CD4-positive, CD25-positive, alpha-beta regulatory T cell (primary cell): ENCODE measurements at places on chromosomes 1 and 21. TPM values are rescaled to one million over a fixed set of nuclear protein-coding genes. Genes with fewer than 3 reads are reported as not detected.

- DNase-seq: no peak
These were observed 783.4 kb upstream of the BRINP3 start for GRCh38 chr1:191261111-191261510.

GRCh38 chr1:27348861-27349783 is 7.3 kb downstream of the SYTL1 start:
- DNase-seq: no peak

GRCh38 chr1:37038227-37039093 is 4.1 kb upstream of the GRIK3 start:
- DNase-seq: no peak

GRCh38 chr1:110450929-110451328 is at the start of gene PROK1:
Gene PROK1, plus strand, starts transcription at chr1:110451149. Its CDS starts 68 bp downstream, at chr1:110451217.
- no peak for DNase-seq

DNA sequence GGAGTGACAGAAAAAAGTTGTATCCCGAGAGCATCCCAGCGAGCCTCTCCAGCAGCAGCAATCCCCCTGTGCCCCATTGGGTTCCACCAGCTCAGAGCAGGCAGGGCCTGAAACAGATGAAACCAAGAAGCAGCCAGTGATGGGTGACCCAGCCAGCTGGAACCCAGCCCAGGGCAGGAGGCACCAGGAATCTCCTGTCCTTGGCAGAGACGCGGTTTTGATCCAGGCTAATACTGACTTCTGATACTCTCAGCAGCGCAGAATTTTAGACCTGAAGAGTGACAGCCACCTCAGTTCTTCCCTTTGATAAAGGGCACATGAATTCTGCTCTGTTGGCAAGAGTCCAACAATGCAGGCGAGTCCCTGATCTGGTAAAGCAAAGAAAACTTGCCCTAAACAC is 11.4 kb upstream of the OLIG1 start:
- no peak for DNase-seq

DNA sequence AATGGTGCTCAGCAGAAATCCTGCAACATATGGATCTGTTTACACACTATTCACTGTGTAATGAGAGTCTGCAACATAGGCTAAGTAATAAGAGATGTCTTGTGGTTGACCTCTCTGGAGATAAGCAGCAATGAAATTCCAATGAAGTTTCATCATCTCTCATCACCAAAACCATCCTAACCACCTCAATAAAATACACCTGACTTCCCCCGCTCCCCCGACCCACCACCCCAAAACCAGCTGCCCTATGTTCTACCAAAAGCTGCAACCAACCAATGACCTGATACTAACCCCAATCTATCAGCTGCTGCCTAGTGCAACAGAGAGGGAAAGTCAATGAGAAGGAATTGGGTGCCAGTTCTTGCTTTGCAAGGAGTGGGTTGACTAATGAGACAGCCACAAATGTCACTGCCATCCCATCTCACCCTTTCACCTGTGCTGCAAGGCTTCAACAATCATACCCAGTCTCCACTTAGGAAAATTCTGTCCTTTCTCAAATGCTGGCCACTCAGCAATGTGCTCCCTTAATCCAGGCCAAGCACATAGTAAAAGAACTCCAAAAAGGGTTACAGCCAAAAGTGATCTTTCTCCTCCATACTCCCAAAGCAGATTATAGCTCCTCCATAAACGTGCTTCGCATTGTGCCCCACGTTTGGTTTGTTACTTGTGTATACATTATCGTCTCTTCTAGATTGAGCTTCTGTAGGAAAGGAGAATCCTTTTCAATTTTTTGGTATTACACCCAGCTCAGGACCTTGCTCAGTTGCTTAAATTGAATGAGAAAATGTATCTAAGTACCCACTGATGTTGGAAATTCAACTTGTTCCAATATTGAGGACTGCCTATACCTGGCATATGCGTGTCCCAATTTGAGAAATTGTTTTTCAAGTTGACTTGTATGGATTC is 29.0 kb downstream of the MRPL39 start:
- DNase-seq: no peak

- no peak for DNase-seq
These were observed at the start of gene PLA2G2E for GRCh38 chr1:19923137-19923952. Gene PLA2G2E, minus strand, starts transcription at chr1:19923617. Its CDS starts 58 bp downstream, at chr1:19923559.

DNA sequence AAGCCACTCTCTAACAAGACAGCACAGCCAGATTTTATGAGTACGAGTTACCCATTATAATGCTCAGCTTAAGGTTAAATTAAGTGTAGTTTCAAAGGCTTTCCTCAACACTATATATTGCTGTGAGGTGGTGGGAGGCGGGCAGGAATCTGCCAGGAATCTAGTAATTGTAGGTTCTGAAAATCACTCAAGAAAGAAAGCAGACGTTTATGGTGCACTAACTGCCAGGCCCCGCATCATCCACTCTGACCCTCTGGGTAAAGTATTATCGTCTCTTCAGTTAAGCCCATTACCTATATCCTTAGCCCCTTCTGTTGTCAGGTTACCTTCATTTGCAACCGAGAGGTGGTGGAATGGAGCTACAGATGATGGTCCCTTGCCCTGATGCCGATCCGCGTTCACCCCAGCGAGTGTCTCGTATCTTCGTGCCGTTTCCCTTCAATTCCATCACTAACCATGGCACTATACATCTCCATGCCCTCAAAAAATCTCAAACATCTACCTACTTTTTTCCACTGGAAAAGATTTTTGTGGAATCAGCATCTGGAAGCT is 12.4 kb downstream of the HMGN1 start:
- no peak for DNase-seq

DNA sequence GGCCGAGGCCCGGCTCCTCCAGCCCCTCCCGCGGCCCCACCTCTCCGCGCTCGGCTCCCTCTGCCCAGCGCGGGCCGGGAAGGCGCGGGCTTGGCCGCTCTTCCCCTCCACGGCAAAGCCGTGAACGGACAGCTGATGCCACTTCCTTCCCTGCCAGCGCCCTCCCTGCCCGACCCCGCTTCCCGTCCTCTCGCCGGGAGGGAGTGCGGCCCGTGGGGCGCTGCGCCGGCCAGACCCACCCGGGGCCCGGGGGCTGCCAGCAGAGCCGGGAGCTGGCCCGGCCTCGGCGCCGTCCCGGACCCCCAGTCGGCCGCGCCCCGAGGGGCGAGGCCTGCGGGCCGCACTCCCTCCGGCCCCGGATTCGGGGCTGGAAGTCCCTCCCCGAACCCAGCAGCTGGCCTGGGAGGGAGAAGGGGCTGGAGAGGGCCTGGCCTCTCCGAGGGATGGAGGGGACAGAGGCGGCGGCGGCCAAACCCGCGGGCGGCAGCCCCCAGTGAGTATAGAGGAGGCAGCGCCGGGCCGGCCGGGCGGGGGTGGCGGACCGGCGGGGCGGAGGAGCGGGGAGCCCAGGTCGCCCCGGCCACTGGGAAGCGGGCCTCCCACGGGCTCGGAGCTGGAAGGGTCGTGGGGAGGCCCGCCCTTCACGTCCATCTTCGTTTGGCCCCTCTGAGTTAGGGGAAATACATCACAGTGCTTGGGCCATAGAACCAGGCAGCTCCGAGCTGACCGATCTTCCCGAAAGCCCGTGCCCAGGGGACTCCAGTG is at the start of gene KIAA1614:
Gene KIAA1614 (plus strand): TSS at position 97 of the 765 bp plus-strand sequence. CDS start 347 bp downstream, at position 444.
- DNase-seq: no peak

Gene FAM151A
- polyA plus RNA-seq: not detected

Gene CD1E
- polyA plus RNA-seq: not detected

Gene ATAD3B
- 2.3 TPM for polyA plus RNA-seq

Gene S100A12
- polyA plus RNA-seq: 0.51 TPM
